ENCODE measurements at places on chromosomes 16 and 17.

- no peak for DNase-seq
These were observed 114.1 kb downstream of the SPAG9 start for GRCh38 chr17:51006601-51007000.

DNA sequence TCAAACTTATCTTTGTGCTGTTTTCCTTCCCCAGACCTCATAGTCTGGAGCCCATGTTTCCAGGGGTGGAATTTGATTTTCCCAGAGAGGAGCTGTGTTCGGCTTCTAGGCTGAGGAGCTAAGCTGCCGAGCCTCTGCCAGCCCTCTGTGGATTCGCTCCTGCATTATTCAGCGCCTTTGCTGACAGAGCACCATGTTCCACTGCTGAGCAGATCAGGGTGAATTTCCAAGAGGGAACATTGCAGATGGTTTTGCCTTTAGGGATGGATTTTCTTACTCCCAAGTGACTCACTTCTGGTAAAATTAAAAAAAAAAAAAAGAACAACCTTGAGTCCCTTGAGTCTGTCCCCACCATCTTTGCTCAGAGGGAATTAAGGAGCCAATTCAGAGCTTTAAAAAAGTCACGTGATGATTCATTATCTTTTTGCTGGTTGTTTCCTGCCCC is 229.5 kb downstream of the PRKCA start:
- no peak for DNase-seq

- DNase-seq = no peak
These were observed 20.4 kb downstream of the TBX2 start for GRCh38 chr17:61420052-61420451.

DNA sequence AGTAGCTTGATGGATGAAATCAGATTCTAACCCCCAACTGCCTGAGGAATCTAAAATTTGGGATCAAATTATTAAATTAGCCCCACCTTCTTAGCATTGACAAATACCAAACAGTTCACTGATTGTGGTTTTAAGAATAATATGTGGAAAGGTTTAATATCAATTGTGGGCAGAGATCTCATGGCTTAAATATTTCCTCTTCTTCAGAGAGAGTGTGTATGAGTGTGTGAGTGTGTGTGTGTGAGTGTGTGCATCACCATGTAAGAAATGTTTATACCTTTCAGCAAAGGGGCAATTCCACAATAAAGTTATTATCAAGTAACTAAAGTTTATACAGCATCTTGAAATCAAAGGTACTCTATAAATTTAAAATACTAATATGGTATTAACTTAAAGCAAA is 3.2 kb downstream of the SMURF2 start:
- no peak for DNase-seq

DNA sequence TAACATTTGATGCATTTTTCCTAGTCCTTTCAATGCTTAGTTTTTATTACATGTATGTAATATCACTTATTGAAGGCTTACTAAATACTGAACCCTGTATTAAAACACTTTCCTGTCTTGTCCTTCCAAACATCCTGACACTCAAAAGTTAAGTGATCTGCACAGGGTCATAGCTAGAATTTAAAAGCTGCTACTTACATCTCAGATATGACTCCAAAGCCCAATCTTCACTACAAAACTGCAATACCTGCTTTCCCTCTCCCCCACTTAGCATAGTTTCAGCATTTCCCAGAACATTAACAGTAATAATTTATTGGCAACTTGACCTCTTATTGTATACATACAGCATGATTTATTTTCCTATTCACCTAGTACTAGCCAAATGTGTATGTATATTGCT is 4.3 kb upstream of the TRIM37 start:
- no peak for DNase-seq

DNA sequence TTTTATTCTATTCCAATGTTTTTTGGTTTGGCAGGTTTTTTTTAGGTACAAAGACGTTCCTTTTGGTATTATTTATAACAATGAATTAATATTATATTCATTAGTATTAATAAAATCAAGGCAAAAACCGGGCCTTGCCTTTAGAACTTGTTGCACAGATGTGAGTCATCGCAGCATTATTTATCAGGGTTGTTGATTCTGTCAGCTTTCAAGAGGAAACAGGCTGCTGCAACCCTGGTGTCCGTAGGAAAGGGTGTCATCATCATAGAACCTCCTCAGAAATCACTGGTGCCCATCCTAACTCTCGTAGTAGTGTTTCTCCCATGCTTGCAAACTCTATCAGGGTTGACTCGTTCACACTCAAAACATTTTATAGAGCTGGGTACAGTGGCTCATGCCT is 10.2 kb upstream of the LRRC37B start:
- DNase-seq = no peak

DNA sequence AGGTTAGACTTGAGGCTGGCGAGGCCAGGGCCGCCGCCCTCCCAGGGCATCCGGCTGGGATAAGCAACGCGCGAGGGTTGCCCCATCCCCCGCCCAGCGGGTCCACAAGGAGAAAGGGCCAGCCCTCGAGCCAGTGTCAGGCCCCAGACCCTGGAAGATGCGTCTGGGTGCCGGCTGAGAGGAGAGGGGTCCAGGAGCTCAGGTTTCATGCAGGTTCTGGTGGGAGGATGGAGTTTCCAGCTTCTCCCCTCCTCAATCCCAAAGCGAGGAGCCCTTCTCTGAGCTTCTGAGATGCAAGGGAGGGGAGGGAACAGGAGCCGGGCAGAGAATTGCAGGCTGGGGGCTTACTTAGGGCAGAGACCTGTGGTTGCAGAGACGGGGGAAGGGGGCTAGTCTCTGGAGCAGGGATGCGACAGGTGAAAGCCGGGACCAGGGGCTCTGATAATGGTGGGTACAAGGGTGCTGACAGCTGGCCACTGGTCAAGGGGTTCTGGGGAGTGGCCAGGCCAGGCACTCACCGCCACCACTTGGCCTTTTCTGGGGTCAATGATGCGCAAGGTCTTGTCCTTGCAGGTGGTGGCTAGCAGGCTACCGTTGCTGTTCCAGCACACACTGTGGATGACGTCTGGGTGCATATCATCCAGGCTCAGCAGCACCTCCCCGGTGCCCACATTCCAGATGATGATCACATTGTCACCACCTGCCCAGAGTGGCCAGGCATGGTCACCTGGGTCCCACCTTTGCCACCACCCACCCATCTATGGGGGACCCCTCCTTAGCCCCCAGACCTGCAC is 4.2 kb downstream of the CORO6 start:
- no peak for DNase-seq

GRCh38 chr17:6098823-6099180 is 28.6 kb downstream of the WSCD1 start:
- no peak for DNase-seq

DNA sequence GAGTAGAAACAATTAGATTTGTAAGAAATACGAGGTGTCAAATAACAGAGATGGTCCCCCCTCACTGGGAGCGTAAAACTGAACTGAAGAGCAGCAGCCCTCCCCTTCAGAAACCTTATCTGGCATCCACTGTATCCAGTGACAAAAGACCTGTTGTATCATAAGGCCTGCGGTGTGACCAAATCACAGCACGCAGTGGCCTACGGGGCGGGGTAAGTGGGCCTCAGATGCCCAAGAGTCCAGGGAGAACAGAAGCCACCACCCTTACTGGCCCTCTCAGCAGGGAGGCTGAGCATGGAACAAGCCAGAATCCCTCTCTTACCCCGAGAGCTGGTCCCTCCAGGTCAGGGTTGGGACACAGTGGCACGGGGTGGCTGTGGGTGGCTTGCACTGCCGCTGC is 5.5 kb downstream of the JMJD6 start:
- no peak for DNase-seq

Measured in activated T-cell treated with anti-CD3 and anti-CD28 coated beads for 48 hours (primary cell).